ENCODE measurements at places on chromosomes 5 and 9. TPM values are rescaled to one million over a fixed set of nuclear protein-coding genes. Genes with fewer than 3 reads are reported as not detected.
A peak's percentile ranks its signal among the peaks of the same experiment; 100 is the strongest.

IL4 gene
- not detected for total RNA-seq

DNA sequence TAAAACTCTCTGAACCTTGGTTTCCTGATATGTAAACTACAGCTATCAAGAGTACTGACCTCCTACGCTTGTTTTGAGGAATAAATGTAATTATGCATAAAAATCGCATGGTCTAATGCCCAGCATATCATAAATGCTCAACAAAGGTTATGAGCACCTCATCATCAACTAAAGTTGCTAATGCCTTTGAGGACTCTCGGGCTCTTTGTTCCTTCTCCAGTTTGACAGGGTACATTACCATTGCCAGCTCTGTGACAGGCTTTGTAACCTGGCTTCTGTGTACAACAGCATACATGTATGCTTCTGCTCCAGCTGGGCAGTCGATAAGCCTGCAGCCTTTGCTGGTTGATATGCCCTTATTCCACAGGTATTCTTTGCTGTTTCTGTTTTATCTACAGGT is 95.2 kb downstream of the C9orf152 start:
- no peak for DNase-seq

- no peak for DNase-seq
Measured at GRCh38 chr9:131817073-131817472, 77.2 kb upstream of the RAPGEF1 start.

DNA sequence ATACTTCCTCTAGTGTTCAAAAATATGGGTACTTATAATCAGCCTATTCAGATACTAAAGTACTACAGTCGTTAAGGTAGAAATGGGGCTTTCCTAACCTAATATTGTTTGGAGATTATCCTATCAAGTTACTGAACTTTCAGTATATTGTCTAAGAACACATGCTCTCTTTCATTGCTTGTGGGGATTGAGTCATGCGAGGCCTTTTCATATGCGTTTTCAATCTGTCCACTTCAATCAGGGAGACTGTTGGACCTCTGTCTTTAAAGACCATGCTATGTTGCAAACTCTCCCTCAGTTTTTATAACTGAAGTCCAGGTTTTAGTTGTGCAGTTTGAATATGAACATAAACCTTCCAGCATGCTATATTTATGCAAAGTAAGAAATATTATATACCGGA is 15.0 kb downstream of the PRR16 start:
- peak; percentile 96 for DNase-seq

DNA sequence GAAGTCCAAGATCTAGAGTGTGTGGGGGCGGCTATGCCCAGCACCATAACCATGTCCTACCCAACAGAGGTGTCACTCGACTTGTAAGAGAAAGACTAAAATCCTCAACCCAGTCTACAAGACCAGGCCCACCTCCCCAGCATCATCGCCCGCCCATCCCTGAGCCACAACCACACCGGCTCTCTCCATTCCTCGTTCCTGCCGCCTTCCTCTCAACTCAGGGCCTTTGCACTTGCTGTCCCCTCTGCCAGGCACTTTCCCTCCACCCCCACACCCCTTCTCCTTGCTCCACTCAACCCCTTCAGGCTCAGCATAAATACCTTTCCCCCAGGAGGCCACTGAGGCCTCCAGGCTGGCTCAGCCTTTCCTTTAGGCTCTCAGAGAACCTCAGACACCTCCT is 69.3 kb downstream of the PAX5 start:
- no peak for DNase-seq

DNA sequence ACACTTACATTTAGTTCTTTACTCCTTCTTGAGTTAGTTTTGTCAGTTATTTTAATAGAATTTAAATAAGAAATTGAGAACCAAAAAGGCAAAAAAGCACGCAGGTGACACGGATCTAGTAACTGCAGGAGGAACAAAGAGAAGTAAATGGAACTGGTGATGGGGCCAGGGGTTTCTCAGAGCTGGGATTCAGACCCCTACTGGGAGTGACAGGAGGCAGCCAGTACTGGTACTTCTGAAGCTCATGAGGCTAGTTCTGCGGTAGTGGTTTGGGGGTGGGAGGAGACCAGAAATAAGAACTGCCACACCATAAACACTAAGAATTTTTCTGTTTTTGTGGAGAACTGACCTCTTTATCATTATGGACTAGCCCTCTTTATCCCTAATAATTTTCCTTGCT is 48.2 kb downstream of the OXCT1 start:
- no peak for DNase-seq

DNA sequence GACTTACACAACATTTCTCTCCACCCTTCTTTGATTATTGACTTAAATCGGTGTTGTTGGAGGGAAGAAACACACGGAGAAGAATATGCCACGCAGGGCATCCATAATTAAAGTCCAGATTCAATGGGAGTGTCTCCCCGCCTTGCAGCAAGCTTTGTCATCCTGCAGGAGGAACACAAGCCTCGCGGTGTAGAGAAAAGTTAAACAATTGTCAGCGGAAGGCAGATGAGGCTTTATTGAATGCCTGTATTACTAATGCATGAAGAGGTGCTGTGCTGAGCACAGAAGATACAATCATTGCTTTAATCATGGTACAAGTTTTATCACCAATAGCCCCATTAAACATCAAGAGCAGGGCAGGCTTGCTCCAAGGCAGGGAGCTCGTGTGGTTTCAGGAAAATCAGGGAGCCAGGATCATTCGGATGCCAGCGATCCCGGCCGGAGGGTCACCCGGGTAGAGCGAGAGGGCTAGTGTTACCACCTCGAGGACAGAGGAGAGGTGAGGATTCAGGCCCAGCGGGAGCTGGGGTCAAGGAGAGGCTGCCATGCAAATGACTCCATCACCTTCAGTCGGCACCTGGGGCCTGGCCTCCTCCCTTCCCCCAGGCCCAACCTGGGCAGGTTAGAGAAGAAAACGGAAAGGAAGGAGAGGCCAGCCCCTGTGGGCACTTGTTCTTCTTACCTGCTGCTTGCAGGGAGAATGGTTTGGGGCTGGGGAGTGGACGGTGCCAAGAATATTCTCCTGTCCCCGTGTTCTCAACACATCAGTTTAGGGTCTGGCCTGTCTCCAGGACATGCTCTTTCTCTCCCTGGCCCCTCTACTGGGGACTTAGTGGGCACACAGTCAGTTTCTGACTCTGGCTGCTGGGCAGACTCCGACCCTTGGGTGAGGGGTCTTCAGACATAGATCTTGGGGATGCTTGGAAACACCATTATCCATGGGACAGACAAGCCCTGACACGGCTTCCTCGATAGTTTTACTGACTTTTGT is 289.5 kb downstream of the IRX2 start:
- DNase-seq, result no peak

DNA sequence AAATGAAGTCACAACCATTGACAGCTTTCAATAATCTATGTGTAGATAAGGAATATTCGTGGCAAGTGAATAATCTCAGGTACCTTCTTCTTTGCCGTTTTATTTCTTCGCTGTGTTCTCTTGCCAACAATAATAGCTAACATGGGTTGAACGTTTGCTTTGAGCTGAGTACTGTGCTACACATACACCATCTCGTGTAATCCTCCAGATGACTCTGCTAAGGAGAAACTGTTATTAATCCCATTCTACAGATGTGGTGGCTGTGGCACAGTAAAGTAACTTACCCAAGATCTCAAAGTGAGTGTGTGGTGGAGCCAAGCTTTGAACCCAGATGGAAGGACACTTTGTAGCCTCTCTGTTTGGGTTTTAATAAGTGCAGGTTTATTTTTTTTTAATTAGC is 179.7 kb downstream of the C9orf152 start:
- DNase-seq, result peak; percentile 23
